ENCODE measurements at places on chromosomes 7 and 10.

DNA sequence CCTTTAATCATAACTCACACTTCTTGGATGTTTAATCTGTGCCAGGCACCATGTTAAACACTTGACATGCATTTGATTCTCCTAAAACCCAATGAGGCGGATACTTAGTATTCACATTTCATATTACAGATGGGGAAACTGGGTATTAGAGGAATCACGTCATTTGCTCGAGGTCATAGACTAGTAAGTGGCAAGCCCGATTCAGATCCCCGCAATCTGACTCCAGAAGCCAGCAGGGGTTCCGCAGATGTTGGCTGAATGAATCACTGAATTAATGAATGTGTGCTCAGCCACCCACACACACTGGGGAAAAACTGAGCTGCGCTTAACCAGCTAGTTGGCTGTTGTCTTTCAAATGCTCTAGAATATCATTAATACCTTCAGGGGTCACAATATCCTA, 22.5 kb upstream of the ENO4 start:
- no peak for DNase-seq

DNA sequence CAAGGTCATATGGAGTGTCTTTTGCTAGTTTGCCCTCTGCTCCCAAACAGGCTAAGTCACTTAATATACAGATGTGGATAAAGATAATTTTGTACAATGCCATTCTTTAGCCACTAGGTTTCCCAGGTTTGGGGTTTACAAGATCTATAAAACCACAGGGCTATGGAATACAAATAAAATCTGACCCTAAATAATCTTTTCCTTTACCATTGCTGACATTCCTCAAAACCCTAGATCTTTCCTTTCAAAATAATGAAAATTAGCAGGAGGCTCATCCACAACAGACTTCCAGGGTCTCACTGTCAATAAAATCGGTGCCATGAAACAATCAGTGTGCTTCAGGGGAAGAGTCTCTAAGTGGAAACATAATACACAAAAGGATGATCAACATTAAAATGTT, 148.4 kb downstream of the CPEB3 start:
- no peak for DNase-seq

DNA sequence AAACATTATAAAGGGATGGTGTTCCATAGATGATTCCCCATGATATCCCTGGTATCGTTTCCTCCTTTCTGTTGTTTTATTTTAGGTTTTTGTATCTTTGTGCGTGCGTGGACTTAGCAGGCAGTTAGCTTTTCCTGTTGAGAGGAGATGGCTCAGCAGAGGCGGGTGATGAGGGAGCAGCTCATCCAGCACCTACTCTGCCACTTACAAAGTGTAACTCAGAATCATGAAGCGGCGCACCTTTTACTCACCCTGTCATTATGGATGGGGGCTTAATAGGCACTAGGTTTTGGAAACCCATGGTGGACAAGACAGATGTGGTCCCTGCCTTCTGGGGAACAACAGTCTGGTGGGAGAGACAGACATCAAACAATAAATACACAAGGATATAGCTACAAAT, 17.1 kb downstream of the FAM241B start:
- no peak for DNase-seq

- no peak for DNase-seq
Measured at GRCh38 chr10:77036993-77037734, 600.4 kb downstream of the KCNMA1 start.

DNA sequence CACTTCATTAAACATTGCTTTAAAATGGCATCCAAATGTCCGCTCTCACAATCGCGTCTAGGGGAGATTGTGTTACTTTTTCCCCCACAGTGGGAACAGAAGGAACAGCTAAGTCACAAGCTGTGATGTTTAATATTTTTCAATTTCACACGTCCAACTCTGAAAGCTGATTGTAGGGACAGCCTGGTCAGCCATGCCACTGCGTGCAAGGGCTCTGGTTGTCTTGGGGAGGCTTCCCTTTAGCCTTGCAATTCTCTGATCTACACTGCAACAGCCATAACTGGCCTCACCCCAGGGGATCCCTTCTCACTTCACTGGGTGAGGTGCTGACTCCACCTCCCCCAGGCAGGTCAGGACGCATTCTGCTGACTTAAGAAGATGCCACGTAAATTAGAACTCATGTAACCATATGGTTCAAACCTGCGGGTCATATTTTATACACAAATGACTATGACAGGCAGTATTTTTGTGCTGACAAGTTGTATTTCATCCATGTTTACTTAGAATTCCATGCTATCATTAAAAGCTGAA, 425.2 kb upstream of the NFE2L3 start:
- DNase-seq, result no peak

DNA sequence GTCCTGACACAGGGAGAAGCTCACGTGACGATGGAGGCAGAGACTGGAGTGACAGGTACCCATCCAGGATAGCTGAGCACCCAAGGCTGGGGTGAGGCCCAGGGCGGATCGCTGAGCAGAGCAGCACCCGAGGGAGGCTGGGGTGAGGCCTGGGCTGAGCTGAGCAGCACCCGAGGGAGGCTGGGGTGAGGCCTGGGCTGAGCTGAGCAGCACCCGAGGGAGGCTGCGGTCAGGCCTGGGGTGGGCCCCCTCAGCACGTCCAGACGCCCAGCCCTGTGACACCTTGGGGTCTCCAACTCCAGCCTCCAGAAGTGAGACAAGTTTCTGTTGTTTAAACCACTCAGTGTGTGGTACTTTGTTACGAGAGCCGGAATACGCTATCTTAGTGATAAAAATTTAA, 236.3 kb downstream of the ZMYND11 start:
- no peak for DNase-seq

DNA sequence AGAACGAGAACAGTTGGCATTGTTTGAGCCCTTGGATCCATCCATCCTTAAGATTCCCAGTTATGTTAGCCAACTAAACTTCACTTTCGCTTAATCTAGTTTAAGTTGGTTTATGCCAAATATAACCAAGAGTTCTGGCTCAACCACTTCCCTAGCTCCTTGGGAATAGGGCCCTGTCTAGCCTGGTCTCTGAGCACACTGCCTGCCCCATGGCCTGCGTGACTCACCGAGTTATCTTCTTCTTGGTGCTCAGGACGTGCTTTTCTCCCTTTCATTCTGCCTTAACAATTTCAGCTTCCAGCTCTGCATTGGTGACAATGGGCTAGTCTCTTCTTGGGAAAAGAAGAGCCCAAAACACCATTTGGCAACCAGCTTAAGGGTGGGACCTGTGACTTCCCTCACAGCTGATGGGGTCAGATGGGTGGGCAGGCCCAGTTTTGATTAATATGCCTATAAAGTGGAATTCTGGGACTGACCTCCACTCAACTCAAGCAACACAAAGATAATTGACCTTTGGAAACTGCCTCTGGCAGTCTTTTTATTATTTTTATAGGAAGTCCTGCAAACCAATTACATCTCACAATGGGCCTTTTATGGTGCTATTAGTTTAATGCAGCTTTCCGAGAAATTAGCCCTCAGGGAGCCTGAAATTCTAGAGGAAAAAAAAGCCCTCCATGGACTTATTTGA, 126.4 kb downstream of the CFAP58 start:
- DNase-seq, result no peak
